ENCODE measurements at places on chromosomes 4 and X.
A peak's percentile ranks its signal among the peaks of the same experiment; 100 is the strongest.

DNA sequence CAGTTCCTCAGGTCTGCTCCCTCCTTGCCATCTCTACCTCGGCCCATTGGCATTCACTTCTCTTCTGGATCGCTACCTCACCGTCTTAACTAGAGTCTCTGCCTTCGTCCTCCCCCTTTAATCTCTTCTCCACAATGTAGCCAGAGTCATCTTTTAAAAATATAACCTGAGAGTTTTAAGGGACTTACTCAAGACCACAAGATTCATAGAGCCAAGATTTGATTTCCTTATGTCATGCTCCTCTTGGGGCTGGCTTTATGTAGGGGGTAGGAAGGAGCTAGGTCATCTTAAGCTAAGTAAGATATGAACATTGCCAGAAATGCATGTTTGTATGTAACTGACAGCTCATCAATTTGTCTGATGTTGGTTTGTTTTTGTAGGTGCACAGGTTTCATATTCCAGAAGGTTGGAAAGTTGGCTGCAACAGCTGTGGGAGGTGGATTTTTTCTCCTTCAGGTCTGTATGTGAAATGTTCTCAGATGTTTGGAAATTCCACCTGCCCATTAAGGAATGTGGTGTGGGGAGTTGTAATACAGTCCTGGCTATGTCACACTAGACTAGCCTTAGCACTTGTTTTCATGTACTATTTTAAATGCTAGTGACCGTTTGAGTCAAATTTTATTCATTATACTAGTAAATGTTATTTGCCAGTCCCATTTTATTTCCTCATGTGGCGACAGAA is 19.6 kb downstream of the FUNDC2 start:
- no peak for DNase-seq

- DNase-seq = no peak
Observed at GRCh38 chr4:89275587-89275986, 32.0 kb downstream of the GPRIN3 start.

- DNase-seq = no peak
Observed at GRCh38 chrX:11244636-11245035, 48.6 kb upstream of the AMELX start.

DNA sequence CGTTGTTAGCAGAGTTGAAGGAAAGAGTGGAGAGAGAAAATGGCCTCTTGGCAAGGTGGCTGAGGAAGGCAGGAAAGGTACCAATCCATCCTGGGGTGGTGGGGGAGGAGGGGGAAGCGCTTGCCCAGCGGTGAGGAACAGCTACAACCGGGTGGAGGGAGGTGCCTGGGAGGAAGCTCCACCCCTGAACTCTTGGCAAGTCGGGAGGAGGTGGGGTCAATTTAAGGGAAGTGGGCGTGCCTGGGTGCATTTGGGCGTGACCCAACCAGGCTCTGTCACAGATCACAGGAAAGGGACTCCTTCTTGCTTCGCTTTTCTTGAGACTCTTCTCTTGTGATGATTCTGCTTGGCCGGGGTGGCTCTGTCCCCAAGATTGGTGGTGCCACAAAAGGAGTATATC is 41.7 kb downstream of the BCORL1 start:
- peak; percentile 43 for DNase-seq

DNA sequence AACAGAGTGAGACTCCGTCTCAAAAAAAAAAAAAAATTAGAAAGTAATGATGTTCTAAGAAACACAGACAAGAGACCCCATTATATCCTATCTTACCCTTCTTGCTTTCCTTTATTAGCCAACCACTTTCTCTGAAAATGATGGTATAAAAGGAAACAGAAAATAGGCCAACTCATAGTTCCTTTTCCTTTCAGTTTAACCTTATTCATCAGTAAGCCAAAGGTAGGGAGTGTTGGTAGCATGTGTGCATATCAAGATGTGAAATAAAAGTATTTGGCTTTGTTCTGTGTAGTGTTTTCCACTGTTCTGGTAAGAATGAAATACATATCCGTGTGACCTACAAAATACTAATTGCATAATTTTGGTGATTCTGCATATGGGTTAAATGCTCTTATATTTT is 266.6 kb downstream of the ZNF674 start:
- DNase-seq = no peak

DNA sequence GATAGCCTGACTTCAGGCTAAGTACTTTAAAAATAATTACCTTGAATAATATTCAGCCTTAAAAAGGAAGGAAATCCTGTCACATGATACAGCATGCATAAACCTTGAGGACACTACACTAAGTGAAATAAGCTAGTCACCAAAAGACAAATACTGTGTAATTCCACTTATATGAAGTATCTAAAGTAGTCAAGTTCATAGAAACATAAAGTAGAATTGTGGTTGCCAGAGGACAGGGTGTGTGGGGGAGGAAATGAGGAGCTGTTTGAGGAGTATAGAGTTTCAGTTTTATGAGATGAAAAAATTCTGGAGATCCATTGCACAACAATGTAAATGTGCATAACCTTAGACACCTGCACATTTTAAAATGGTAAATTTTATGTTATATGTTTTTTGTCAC is 5.6 kb upstream of the STPG2 start:
- no peak for DNase-seq

GRCh38 chrX:153582896-153583295 is 16.0 kb downstream of the CCNQ start:
- peak; percentile 22 for DNase-seq

DNA sequence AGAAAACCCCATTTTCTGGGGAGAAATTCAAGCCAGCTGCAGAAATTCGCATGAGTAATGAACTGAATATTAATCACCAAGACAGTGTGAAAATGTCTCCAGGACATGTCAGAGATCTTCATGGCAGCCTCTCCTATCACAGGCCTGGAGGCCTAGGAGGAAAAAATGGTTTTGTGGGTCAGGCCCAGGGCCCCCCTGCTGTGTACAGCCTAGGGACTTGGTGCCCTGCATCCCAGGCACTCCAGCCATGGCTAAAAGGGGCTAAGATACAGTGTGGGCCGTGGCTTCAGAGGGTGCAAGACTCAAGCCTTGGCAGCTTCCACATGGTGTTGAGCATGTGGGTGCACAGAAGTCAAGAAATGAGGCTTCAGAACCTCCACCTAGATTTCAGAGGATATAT is 185.9 kb upstream of the GATB start:
- no peak for DNase-seq

GRCh38 chr4:144451766-144452450 is 194.0 kb upstream of the HHIP start:
- DNase-seq = no peak

DNA sequence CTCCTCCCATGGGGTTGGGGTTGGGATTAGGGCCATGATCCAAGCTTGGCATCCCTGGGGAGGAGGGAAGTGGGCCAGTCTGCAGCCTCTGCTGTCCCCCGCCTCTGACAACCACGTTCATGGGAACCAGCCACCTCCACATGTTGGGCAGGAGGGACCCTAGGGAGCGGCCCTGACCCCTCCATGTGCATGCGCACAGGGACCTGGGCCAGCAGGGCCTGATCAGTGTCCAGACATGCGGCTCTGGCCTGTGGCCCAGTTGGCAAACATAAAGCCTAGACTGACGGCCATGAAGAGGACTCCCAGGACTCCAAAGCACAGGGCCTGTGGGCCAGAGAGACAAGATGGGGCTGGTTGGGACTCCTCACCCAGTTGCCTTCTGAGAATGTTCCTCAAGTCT is 11.3 kb downstream of the SLC38A5 start:
- DNase-seq = no peak

DNA sequence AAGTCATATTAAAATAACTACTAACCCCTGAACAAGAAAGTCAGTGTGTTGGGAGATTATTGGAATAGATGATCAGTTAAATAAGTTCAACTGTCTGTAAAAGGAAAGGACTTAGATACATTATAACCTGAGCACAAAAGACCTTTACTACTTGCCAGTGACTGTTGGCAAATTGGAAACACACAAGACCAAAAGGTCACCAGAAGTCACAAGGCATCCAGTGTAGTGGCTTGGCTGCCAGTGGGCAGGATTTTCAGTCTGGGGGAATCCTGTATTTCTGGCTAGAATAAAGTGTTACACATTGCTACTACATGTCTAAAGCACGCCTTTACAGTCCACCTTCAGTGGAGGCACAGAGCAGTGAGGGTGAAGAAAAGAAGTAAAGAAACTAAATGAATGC is 108.3 kb upstream of the AR start:
- DNase-seq = no peak

DNA sequence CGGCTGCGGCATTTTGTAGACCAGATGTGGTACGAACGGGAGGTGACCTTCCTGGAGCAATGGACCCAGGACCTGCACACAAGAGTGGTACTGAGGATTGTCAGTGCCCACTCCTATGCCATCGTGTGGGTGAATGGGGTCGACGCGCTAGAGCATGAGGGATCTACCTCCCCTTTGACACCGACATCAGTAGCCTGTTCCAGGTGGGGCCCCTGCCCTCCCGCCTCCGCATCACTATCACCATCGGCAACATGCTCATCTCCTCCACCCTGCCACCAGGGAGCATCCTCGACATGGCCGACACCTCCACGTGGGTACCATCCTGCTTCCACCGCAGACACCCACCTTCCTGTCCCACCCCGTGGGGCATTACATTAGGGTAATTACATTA is 46.2 kb downstream of the SMARCA5 start:
- DNase-seq = peak; percentile 15

DNA sequence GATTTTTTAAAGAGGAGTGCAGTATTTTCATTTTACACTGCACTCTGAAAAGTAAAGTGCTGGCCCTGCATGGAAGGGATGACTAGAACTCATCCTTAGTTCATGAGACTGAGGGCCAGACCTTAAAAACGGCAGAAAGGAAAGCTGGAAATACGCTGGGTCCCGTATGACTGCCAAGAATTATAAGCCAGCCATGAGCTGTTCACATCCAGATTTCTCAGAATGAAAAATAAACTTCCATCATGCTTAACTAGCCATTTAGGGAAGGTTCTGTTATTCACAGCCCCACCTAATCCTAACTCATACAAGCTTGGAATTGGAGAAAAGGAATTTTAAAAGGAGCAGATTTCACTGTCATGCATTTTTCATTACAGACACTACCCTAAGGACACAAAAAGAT is 894.4 kb downstream of the FAT4 start:
- no peak for DNase-seq

GRCh38 chrX:44042116-44042515 is 68.9 kb upstream of the NDP start:
- DNase-seq = no peak

DNA sequence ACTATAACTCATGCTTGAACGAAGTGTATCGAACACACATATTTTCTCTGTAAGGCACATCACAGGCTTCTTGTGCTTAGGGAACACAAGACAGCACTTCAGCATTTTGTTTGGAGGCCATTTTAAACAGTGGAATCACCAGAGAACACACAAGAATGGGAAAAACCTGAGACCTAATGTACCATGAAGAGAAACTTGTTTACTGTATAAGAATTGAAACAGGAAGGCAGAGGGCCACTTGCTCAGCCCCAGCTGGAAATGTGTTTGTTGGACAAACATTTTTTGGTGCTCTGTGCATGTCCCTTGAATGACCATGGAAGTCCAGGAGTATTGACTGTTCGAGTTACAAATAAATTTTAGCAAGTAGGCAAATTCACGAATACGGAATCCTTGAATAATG is 47.5 kb downstream of the RAPGEF2 start:
- DNase-seq = no peak

DNA sequence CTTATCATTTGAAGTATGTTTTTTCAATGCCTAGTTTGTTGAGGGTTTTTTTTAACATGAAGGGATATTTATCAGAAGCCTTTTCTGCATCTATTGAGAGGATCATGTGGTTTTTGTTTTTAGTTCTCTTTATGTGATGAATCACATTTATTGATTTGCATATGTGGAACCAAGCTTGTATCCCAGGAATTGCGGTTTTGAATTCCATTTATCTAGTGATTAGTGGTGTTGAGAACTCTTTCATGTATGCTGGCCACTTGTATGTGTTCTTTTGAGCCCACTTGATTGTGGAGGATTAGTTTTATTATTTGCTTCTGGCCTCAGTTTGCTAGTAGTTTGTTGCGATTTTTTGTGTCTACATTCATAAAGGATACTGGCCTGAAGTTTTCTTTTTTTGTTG is 85.0 kb upstream of the CNKSR2 start:
- DNase-seq = no peak

- DNase-seq = no peak
Observed at GRCh38 chr4:127548990-127549925, 83.5 kb upstream of the INTU start.

- DNase-seq = no peak
Observed at GRCh38 chrX:105263801-105264200, 43.3 kb upstream of the TEX13A start.

- DNase-seq = no peak
Observed at GRCh38 chrX:68978255-68978654, 149.4 kb downstream of the EFNB1 start.

- no peak for DNase-seq
Observed at GRCh38 chrX:31223817-31224216, 152.0 kb upstream of the FTHL17 start.

GRCh38 chr4:31415629-31416028 is 695.5 kb downstream of the PCDH7 start:
- no peak for DNase-seq

- no peak for DNase-seq
Observed at GRCh38 chr4:123673971-123674370, 277.4 kb downstream of the SPRY1 start.

DNA sequence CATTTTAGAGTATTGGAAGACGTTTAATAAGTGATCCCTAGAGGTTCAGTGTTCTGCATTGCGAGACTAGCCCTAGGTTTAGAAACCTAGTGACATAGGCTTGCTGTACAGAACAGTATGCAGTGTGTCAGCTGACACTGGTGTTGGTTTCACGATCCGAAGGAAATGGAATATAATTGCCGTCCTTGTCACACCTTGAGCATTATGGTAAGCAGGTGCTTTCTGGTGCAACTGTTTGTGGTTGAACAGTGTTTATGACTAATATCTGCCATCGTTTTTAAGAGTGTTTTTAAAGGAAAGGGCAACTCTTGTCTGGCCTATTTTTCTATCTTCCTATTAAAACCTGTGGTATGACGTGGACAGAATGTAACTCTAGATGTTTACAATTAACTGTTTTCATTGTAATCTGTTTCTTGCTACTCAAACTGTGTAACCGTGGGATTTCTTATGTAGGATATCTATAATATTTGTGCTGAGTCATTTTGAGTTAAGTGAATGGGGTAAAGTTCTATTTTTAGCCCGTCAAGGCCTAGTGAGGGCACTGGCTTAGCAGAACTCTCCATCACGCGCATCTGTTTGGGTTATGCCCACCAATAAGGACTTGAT is 53.8 kb upstream of the TBC1D14 start:
- DNase-seq = no peak

DNA sequence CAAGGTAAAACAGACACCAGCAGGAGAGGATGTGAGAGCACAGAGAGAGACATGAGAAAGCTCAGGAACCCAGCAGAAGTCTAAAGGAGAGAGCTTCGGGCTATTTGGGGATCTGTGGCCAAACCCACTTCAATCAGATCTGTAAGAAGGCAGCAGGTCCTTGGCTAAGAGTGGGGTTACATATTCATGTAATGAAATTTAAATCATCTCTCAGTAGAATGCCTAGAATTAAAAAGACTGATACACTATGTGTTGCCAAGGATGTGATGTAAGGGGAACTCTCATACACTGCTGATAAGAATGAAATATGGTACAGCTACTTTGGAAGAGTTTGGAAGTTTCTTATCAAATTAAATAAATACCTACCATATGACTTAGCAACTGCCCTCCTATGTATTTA is 35.8 kb downstream of the PDE5A start:
- no peak for DNase-seq
